ENCODE measurements at places on chromosomes 16 and 17. TPM values are rescaled to one million over a fixed set of nuclear protein-coding genes. Genes with fewer than 3 reads are reported as not detected.

DNA sequence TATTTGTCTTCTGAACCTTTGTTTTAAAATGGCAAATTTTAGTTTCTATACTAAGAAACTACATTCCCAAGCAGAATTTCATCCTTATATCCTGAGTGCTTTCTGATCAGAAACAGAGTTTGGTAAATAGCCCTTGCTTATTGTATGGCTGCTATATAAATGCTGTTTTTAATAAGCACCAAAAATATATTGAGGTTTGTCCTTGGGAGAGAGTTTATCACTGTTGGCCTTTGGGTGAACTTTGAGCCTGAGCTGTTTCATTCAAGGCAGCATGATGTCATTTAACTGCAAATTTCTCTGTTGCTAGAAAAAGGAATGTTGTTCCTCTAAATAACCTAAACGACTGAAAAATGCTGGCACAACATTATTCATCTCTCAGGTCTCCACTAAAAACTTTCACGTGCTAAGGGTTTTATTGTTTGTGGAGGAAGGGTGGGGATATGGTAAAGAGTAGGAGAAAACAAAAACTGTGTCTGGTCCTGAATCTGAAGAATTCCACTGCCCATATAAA, 334.3 kb upstream of the TBX2 start:
- no peaks in the 10 kb centered on the region for H3K36me3 ChIP-seq
- H3K27me3 ChIP-seq: no peaks in the 10 kb centered on the region

DNA sequence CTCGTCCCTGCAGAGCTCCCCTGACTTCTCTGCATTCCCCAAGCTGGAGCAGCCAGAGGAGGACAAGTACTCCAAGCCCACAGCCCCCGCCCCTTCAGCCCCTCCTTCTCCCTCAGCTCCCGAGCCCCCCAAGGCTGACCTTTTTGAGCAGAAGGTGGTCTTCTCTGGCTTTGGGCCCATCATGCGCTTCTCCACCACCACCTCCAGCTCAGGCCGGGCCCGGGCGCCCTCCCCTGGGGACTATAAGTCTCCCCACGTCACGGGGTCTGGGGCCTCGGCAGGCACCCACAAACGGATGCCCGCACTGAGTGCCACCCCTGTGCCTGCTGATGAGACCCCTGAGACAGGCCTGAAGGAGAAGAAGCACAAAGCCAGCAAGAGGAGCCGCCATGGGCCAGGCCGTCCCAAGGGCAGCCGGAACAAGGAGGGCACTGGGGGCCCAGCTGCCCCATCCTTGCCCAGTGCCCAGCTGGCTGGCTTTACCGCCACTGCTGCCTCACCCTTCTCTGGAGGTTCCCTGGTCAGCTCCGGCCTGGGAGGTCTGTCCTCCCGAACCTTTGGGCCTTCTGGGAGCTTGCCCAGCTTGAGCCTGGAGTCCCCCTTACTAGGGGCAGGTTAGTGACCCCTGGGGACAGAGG, 11.4 kb downstream of the MLLT6 start:
- no peak for DNase-seq
- H3K27me3 ChIP-seq: no peaks in the 10 kb centered on the region
- no peaks in the 10 kb centered on the region for H3K4me1 ChIP-seq
- H3K27ac ChIP-seq: no peak overlapping the region
- H3K4me3 ChIP-seq: no peak overlapping the region

- H3K27ac ChIP-seq: no peak overlapping the region
- no peaks in the 10 kb centered on the region for H3K36me3 ChIP-seq
- H3K27me3 ChIP-seq: no peaks in the 10 kb centered on the region
- no peak overlapping the region for H3K4me3 ChIP-seq
- H3K4me1 ChIP-seq: no peaks in the 10 kb centered on the region
These were observed 65.3 kb upstream of the CNEP1R1 start for GRCh38 chr16:49959552-49960277.

DNA sequence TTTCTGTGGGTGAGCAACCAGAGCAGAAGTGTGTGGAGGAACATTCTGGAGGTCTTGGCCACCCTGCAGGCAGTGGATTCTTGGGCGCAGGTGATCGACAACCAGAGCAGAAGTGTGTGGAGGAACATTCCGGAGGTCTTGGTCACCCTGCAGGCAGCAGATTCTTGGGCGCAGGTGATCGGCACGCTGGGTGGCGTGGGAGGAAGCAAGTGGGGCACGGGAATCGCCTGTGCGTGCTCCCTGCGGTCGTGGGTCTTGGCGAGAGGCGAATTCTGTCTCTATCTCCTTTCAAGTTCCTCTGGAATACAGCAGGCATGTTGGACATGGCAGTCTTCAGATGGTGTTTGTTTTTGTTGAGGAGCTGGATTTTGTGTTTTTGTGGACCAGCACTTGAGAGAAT, 30.7 kb upstream of the ZNF750 start:
- no peak overlapping the region for H3K4me3 ChIP-seq
- H3K27ac ChIP-seq: no peak overlapping the region
- no peaks in the 10 kb centered on the region for H3K4me1 ChIP-seq
- no peak for DNase-seq
- H3K36me3 ChIP-seq: no peaks in the 10 kb centered on the region
- H3K27me3 ChIP-seq: no peaks in the 10 kb centered on the region

- H3K27me3 ChIP-seq: no peaks in the 10 kb centered on the region
- no peak for DNase-seq
- no peaks in the 10 kb centered on the region for H3K36me3 ChIP-seq
- H3K4me1 ChIP-seq: no peaks in the 10 kb centered on the region
These were observed at the start of gene KRT14 for GRCh38 chr17:41586863-41587495. KRT14 (minus strand) TSS chr17:41586895; CDS start chr17:41586834, 61 bp downstream.

- no peaks in the 10 kb centered on the region for H3K27me3 ChIP-seq
- H3K27ac ChIP-seq: peak overlapping the region; percentile 67
- no peaks in the 10 kb centered on the region for H3K36me3 ChIP-seq
- DNase-seq: no peak
These were observed 65.8 kb upstream of the SMIM36 start for GRCh38 chr17:55576996-55577586.

- no peaks in the 10 kb centered on the region for H3K36me3 ChIP-seq
- no peak for DNase-seq
- H3K4me3 ChIP-seq: no peak overlapping the region
- H3K27ac ChIP-seq: no peak overlapping the region
These were observed 51.0 kb upstream of the GPRC5B start for GRCh38 chr16:19935694-19936093.

DNA sequence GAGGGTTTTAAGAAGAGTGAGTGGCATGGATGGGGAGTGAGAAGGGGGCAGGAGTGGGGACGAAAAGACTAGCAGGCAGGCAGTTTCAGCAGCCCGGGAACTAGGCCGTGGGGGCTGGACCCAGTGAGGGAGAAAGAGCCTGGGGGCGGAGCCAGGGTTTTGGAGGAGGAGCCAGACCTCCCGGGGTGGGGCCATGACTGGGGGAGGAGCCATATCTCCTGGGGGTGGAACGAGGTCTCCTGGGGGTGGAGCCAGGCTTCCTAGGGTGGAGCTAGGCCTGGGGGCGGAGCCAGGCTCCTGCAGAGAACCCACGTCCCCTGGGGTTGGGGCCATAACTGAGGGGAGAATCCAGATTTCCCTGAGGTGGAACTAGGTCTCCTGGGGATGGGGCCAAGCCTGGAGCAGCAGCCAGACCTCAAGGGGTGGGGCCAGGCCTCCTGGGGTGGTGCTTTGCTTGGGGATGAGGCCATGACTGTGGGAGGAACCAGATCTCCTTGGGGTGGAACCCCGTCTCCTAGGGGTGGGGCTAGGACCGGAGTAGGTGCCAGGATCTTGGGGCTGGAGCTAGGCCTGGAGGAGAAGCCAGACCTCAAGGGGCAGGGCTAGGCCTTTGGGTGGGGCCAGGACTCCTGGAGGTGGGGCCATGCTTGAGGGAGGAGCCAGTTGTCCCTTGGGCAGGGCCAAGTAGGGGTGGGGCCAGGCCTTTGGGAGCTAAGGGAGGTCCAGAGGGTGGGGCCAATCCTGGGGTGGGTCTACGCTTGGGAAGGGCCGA, 41.7 kb upstream of the JPH3 start:
- H3K27me3 ChIP-seq: no peaks in the 10 kb centered on the region
- no peaks in the 10 kb centered on the region for H3K36me3 ChIP-seq
- H3K27ac ChIP-seq: no peak overlapping the region
- no peaks in the 10 kb centered on the region for H3K4me1 ChIP-seq
- DNase-seq: no peak

Gene GRAP
- total RNA-seq: 0.21 TPM

Gene LGALS9B
- not detected for total RNA-seq

Gene KRTAP9-8
- not detected for total RNA-seq

Gene HNF1B
- not detected for total RNA-seq

Gene HOXB2
- 70.1 TPM for total RNA-seq

All from Panc1 (cell line).